ENCODE measurements at places on chromosomes 2 and 18. TPM values are rescaled to one million over a fixed set of nuclear protein-coding genes. Genes with fewer than 3 reads are reported as not detected.

The DCC gene
- 0.58 TPM for polyA plus RNA-seq

The UGT1A1 gene
- polyA plus RNA-seq = 1.6 TPM

The LOXHD1 gene
- polyA plus RNA-seq = 0.49 TPM

The CYP26B1 gene
- polyA plus RNA-seq = 6.1 TPM

The CLASP1 gene
- 31.8 TPM for polyA plus RNA-seq

The CYB5A gene
- 112 TPM for polyA plus RNA-seq

The GKN2 gene
- polyA plus RNA-seq = 0.10 TPM

The NLRC4 gene
- polyA plus RNA-seq = 1.4 TPM

The SP140 gene
- 2.2 TPM for polyA plus RNA-seq

The CREG2 gene
- 4.3 TPM for polyA plus RNA-seq

The SYT4 gene
- 9.7 TPM for polyA plus RNA-seq

The C2orf72 gene
- 42.0 TPM for polyA plus RNA-seq

The DNER gene
- 7.5 TPM for polyA plus RNA-seq
